ENCODE measurements at places on chromosomes 6 and 20. TPM values are rescaled to one million over a fixed set of nuclear protein-coding genes. Genes with fewer than 3 reads are reported as not detected.
A peak's percentile ranks its signal among the peaks of the same experiment; 100 is the strongest.

DNA sequence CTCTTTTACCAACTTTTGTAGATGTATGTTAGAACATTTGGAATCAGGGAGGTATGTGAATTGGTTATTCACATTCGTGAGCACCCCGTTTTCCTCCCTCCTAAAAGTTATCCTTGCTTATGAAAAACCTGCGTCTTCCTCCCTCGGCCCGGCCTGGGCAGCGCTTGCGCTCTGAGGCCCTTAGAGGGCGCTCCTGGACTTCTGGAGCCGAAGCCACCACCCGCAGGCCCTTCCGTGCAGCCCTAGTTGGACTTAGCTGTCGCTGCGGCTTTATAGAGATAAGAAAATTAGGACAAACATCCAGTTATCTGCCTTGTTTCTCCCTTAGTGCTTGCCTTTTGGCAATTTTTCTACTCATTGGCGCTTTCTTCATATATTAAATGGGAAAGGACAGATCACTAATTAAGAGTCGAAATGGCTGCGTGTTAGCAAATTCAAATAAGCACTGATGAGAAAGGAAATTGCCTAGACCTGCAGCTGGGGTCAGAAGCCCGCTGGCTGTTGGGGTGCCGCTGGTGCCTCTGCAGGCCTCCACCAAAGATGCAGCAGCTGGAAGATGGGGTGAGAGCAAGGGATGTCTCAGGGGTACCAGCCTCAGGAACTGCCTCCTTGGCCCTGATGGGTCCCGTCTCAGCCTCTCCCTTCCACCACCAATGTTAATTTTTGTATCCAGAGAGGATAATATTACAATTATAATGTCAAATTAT is 5.2 kb downstream of the FNDC1 start:
- no peak overlapping the region for H3K4me3 ChIP-seq
- H3K4me1 ChIP-seq, result peaks cover 7% of the 10 kb centered on the region
- H3K36me3 ChIP-seq, result no peaks in the 10 kb centered on the region
- no peak overlapping the region for H3K27ac ChIP-seq
- peak; percentile 66 for DNase-seq
- H3K27me3 ChIP-seq, result peaks cover 53% of the 10 kb centered on the region

- DNase-seq, result no peak
- peaks cover 4% of the 10 kb centered on the region for H3K4me1 ChIP-seq
- peaks cover 16% of the 10 kb centered on the region for H3K36me3 ChIP-seq
- H3K27me3 ChIP-seq, result no peaks in the 10 kb centered on the region
These were observed 23.6 kb downstream of the XRN2 start for GRCh38 chr20:21326700-21327099.

The C20orf204 gene
- 1.4 TPM for total RNA-seq

The RSPO3 gene
- total RNA-seq, result 5.2 TPM

DNA sequence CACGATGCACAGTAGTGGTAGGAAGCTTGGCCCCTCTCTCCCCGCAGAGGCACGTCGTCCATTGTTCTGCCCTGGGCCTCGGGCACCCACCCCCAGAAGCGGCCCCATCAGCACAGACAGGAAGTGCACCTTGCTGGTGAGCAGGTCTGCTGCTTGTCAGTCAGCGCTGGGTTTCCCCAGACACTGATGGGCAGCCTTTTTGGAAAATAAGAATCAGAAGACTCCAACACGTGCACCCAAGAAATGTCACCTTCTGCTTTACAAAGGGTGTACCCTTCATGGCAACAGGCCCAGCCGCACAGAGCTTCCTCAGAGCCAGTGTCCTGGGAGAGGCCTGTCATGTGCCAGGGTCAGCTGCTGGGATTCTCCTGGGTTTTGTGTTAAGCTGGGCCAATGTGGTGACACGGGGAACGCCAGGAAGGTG is 34.7 kb upstream of the IRF4 start:
- no peaks in the 10 kb centered on the region for H3K27me3 ChIP-seq
- no peaks in the 10 kb centered on the region for H3K36me3 ChIP-seq

GRCh38 chr6:131868836-131869235 is 61.0 kb downstream of the ENPP1 start:
- no peaks in the 10 kb centered on the region for H3K36me3 ChIP-seq
- H3K4me1 ChIP-seq, result no peaks in the 10 kb centered on the region
- H3K27me3 ChIP-seq, result no peaks in the 10 kb centered on the region
- no peak for DNase-seq
- no peak overlapping the region for H3K4me3 ChIP-seq

- H3K27ac ChIP-seq, result no peak overlapping the region
- DNase-seq, result no peak
- H3K4me1 ChIP-seq, result no peaks in the 10 kb centered on the region
- no peak overlapping the region for H3K4me3 ChIP-seq
These were observed 56.2 kb downstream of the COL12A1 start for GRCh38 chr6:75149696-75150095.

- DNase-seq, result no peak
- H3K4me3 ChIP-seq, result no peak overlapping the region
- no peaks in the 10 kb centered on the region for H3K27me3 ChIP-seq
- H3K4me1 ChIP-seq, result no peaks in the 10 kb centered on the region
These were observed 2.1 kb downstream of the TAAR5 start for GRCh38 chr6:132587424-132587823.

- no peaks in the 10 kb centered on the region for H3K36me3 ChIP-seq
- no peaks in the 10 kb centered on the region for H3K4me1 ChIP-seq
- DNase-seq, result no peak
These were observed 455.0 kb downstream of the GJA1 start for GRCh38 chr6:121890307-121890910.

The SPATA25 gene
- 103 TPM for total RNA-seq

The SLC22A2 gene
- total RNA-seq, result not detected

- no peak for DNase-seq
- no peak overlapping the region for H3K27ac ChIP-seq
- H3K4me1 ChIP-seq, result no peaks in the 10 kb centered on the region
- H3K4me3 ChIP-seq, result no peak overlapping the region
- no peaks in the 10 kb centered on the region for H3K27me3 ChIP-seq
These were observed 176.4 kb upstream of the MYLIP start for GRCh38 chr6:15952231-15953151.

DNA sequence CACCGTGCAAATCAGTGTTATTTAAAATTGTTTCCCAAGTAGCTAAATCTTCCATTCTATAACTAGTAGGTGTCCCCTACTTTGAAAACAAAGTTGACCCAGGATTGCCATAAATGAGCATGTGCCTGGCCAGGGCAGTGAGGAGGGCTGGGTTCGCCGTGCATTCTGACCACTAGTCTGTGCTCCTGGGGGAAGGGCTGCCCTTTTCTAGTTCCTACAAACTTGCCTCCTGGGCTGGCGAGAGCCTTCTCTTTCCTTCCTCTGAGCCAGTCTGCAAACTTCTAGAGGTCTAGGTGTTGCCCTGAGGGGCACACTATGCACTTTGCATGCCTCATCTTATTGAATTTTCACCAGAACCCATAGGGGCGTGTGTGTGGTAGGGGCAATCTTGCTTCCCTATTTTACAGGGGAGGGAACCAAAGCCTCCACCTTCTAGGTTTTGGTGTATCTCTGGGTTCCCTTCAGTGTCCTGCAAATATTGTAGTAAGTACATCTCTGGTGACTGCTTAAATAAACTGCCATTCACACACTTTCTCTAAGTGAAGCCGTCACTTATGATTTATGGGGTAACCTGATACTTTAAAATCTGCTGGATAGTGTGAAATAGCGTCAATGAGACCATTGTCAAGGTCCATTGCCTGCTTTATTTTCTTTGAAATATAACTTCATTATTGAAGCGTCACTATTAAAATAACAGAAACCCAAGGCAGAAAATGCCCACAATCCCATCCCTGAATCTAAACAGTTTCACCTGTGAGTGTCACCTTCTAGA is 42.2 kb downstream of the CDH26 start:
- H3K4me1 ChIP-seq, result no peaks in the 10 kb centered on the region
- H3K27ac ChIP-seq, result no peak overlapping the region
- H3K36me3 ChIP-seq, result no peaks in the 10 kb centered on the region
- H3K4me3 ChIP-seq, result no peak overlapping the region

DNA sequence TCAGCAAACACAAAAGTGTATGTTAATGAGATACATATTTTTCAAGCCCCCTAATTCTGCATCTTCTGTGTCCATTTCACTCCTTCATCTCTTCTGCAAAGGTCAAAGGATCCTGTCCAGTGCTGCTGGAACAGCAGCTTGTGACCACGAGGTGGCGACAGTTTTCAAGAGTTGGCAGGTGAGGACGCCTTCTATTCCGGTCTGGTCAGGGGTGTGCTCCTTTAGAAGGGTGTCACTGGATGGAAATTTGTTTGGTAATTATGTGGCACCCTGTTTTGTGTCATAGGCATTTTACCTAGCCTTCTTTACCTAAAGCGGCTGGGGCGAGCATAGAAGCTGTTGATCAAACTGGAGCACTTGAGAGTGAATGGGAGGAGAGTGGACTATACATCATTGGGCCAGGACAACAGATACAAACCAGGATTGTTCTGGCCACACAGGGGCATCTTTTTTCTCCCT is 32.9 kb upstream of the ERVFRD-1 start:
- no peaks in the 10 kb centered on the region for H3K27me3 ChIP-seq
- no peaks in the 10 kb centered on the region for H3K36me3 ChIP-seq
- no peak overlapping the region for H3K27ac ChIP-seq
- H3K4me1 ChIP-seq, result no peaks in the 10 kb centered on the region
- peak; percentile 81 for DNase-seq

DNA sequence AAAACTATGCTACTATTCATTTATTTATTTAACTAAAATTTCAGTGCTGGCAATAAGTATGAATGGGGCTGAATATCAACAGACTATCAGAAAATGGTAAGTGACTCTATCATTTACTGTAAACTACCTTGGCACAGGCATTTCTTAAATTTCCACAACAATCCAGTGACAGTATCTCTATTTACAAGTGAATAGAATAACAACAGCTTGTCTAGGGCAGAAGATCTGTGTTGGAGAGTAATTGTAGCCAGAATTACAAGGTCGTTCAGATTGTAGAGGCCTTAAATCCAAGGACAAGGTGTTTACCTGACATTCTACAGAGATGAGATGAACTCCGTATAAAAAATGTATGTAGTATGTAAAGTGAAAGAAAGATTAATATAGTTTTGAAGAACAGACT is 193.8 kb upstream of the SIM1 start:
- no peak overlapping the region for H3K4me3 ChIP-seq
- peaks cover 12% of the 10 kb centered on the region for H3K36me3 ChIP-seq
- no peaks in the 10 kb centered on the region for H3K4me1 ChIP-seq
- no peak overlapping the region for H3K27ac ChIP-seq
- H3K27me3 ChIP-seq, result no peaks in the 10 kb centered on the region
- no peak for DNase-seq

- peak overlapping the region; percentile 49 for H3K4me3 ChIP-seq
- no peaks in the 10 kb centered on the region for H3K4me1 ChIP-seq
- H3K27ac ChIP-seq, result peak overlapping the region; percentile 38
- H3K27me3 ChIP-seq, result no peaks in the 10 kb centered on the region
- peaks cover 3% of the 10 kb centered on the region for H3K36me3 ChIP-seq
These were observed 35.4 kb downstream of the CEP250 start for GRCh38 chr20:35490736-35491181.

DNA sequence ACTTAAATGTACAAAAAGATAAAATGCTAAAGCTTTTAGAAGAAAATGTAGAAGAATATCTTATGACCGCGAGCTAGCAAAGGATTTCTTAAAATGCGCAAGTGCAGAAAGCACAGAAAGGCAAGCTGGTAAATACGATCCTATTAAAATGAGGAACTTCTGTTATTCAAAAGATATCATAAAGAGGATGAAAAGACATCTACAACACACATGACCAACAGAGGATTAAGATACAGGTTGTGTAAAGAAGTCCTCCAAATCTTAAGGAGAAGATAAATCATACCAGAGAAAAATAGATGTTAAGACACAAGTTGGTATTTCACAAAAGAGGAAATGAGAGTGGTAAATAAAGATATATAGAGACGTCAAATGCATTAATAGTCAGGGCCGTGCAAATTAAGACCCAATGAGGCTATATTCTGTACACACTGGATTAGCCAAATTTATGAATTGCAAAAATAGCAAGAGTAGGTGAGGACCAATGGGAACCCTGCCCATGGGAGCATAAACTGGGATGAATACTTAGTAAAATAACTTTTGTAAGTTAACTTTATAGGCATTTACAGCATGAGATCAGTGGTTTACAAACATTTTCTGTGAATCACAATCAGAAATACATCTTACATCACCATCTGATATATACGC is 23.0 kb downstream of the APCDD1L start:
- no peaks in the 10 kb centered on the region for H3K4me1 ChIP-seq
- no peak overlapping the region for H3K4me3 ChIP-seq
- H3K27me3 ChIP-seq, result no peaks in the 10 kb centered on the region
- DNase-seq, result no peak

The IL17F gene
- not detected for total RNA-seq

The MRPL18 gene
- total RNA-seq, result 15.9 TPM

The NR2E1 gene
- not detected for total RNA-seq

DNA sequence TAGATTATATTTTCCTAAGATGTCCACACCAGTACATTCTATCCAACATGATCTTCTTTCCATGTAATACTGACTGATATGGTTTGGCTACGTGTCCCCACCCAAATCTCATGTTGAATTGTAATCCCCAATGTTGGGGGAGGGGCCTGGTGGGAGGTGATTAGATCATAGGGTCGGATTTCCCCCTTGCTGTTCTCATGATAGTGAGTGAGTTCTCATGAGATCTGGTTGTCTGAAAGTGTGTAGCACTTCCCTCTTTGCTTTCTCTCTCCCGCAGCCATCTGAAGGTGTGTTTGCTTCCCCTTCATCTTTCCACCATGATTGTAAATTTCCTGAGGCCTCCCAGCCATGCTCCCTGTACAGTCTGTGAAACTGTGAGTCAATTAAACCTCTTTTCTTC is 12.2 kb upstream of the HBS1L start:
- no peak overlapping the region for H3K4me3 ChIP-seq
- H3K27ac ChIP-seq, result no peak overlapping the region
- H3K4me1 ChIP-seq, result no peaks in the 10 kb centered on the region
- no peak for DNase-seq
- H3K36me3 ChIP-seq, result no peaks in the 10 kb centered on the region

GRCh38 chr6:138563650-138564049 is 64.4 kb upstream of the NHSL1 start:
- no peak overlapping the region for H3K27ac ChIP-seq
- DNase-seq, result no peak
- no peak overlapping the region for H3K4me3 ChIP-seq
- H3K27me3 ChIP-seq, result no peaks in the 10 kb centered on the region
- no peaks in the 10 kb centered on the region for H3K4me1 ChIP-seq
- no peaks in the 10 kb centered on the region for H3K36me3 ChIP-seq

The DDO gene
- 1.2 TPM for total RNA-seq

The RAET1L gene
- total RNA-seq, result not detected

DNA sequence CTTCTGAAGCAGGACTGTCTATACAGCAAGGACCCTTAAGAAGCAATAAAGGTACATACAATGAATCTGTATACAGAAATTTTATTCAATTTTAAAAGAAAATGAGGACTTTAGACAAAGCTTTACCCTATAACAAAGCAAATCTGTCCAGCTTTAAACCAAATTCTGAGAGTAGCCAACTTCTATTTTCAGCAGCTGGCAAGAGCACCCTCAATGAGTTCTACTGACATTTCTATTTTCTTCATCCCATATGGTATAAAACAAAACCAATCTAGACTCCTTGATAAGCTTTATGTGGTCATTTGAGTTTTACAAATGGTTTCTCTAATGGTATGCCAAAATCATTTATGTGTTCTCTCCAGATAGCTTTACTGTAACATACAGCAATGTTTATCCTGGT is 12.7 kb downstream of the CPNE1 start:
- H3K36me3 ChIP-seq, result peaks cover 16% of the 10 kb centered on the region
- H3K4me1 ChIP-seq, result peaks cover 60% of the 10 kb centered on the region
- no peak overlapping the region for H3K27ac ChIP-seq
- DNase-seq, result no peak

GRCh38 chr20:3171391-3172125 is 1.8 kb downstream of the LZTS3 start:
- no peak for DNase-seq
- no peak overlapping the region for H3K27ac ChIP-seq
- no peak overlapping the region for H3K4me3 ChIP-seq
- H3K36me3 ChIP-seq, result no peaks in the 10 kb centered on the region
- H3K4me1 ChIP-seq, result peaks cover 6% of the 10 kb centered on the region
